ENCODE measurements at places on chromosomes 6 and 20. TPM values are rescaled to one million over a fixed set of nuclear protein-coding genes. Genes with fewer than 3 reads are reported as not detected.

- DNase-seq: peak; percentile 83
Measured at GRCh38 chr6:134176264-134176975, 124.0 kb upstream of the SLC2A12 start.

- no peak for DNase-seq
Measured at GRCh38 chr20:48287021-48287494, 501.8 kb upstream of the SULF2 start.

DNA sequence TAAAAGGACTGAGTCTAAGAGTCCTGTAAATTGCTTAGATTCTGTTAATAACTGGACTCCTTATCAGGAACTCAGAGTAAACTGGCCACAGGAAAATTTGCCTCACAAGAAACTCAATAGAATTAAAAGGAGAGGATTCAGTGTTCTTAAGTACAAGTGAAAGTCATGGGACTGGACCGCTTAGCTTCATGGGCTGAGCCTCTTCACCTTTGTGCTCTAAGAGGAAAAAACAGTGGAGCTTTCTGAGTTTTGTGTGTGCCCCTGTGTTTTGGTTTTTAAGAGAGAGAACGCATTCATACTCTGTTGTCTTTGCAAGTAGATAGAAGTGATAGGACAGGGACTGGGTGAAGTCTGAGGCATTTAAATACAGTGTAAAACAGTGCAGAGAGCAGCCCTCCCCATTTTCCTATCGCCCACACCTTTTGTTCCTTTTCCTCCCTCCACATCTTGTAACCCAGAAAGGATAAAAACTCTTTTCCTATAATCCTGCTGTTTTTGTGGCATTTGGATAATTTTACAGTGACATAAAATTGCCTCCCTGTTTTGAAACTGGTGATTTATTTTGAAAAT lies 49.6 kb downstream of the FOXO3 start:
- no peak for DNase-seq

DNA sequence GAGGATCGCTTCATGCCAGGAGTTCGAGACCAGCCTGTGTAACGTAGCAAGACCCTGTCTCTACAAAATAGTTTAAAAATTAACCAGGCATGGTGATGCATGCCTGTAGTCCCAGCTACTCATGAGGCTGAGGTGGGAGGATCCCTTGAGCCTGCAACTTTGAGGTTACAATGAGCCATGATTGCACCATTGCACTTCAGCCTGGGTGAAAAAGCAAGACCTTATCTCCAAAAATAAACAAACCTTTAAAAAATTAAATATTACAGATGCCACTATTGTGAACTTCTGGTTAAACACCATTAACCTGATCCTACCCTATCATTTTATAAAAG lies 116.8 kb downstream of the ARHGAP18 start:
- DNase-seq: no peak

- DNase-seq: no peak
Measured at GRCh38 chr6:142349215-142349823, 47.5 kb downstream of the ADGRG6 start.

DNA sequence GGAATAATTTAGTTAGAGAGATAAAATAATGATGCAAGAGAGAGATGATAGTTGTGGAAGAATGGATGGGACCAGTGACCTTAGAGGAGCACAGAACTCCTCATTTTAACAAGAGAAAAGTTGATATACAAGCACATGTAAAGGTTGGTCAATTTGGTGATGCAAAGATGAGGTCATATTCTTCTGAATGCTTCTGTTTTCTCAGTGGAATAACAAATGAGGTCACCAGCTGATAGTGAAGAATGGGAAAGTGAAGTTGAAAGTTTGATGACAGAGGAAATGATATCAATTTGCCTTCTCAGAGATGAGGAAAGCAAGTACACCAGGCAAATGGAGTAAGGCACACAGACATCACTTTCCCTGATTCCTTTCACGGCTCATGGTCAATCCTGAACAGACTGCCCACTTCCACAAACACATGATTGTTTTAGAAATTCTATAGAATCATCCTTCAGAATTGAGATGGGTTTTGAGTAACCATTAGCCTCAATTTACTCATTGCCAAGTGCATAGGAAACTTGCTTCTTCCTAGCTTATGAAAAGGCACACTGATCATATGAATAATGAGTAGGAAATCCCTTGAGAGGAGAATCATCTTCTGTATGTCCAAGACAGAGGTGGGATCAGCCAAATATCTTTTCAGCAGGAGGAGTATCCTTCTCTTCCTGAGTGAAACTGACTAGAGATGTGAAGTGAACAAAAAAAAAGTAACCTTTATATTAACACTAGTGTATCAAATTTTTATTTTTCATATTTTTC lies 82.4 kb upstream of the TCF21 start:
- no peak for DNase-seq

FKBP1C gene
- 0.40 TPM for total RNA-seq

RPRD1B gene
- total RNA-seq: 74.2 TPM

GMNN gene
- total RNA-seq: 7.1 TPM

Measured in Right ventricle myocardium superior (tissue), 1 donor.